Activated naive CD8-positive, alpha-beta T cell treated with anti-CD3 and anti-CD28 coated beads, Interleukin-2, amount 10 ng/mL, durations not matched to agents 7 days and 5 days (primary cell): ENCODE measurements at places on chromosomes 6 and 20. TPM values are rescaled to one million over a fixed set of nuclear protein-coding genes. Genes with fewer than 3 reads are reported as not detected.

- peaks cover 2% of the 10 kb centered on the region for H3K36me3 ChIP-seq
- H3K27ac ChIP-seq, result no peak overlapping the region
- H3K4me1 ChIP-seq, result peaks cover 12% of the 10 kb centered on the region
These were observed 48.4 kb upstream of the PHACTR2 start for GRCh38 chr6:143629104-143630080.

- H3K36me3 ChIP-seq, result peaks cover 8% of the 10 kb centered on the region
- H3K27ac ChIP-seq, result peak overlapping the region; percentile 81
- no peak for DNase-seq
- H3K27me3 ChIP-seq, result no peaks in the 10 kb centered on the region
- H3K4me1 ChIP-seq, result peaks cover 10% of the 10 kb centered on the region
These were observed 87.6 kb downstream of the ASXL1 start for GRCh38 chr20:32445539-32446273.

DNA sequence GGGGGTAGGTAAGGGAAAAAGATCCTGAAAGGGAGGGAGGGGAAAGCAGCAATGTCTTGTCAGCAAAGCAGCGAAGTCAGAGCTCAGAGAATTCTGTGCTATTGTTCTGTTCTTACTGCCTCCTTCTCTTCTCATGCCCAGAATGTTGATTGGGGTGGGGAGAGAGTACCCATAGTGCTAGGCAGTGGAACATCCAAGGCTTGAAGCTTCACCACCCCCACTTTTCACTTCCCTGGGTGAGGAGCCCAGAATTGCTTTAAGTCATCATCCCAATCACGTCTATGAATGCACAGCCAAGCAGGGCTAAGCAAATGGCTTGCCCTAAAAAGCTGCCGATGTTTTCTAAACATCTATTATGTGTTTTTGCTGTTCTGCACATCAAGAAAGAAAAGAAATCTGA is 16.5 kb downstream of the REPS1 start:
- H3K4me1 ChIP-seq, result peaks cover 24% of the 10 kb centered on the region
- H3K4me3 ChIP-seq, result no peak overlapping the region
- H3K27ac ChIP-seq, result no peak overlapping the region
- no peaks in the 10 kb centered on the region for H3K27me3 ChIP-seq

GRCh38 chr20:42441196-42441863 is 748.4 kb downstream of the PTPRT start:
- no peak for DNase-seq
- no peaks in the 10 kb centered on the region for H3K36me3 ChIP-seq
- H3K4me1 ChIP-seq, result no peaks in the 10 kb centered on the region
- no peak overlapping the region for H3K4me3 ChIP-seq
- H3K27ac ChIP-seq, result no peak overlapping the region

- DNase-seq, result no peak
- peaks cover 3% of the 10 kb centered on the region for H3K4me1 ChIP-seq
- H3K4me3 ChIP-seq, result no peak overlapping the region
- peaks cover 4% of the 10 kb centered on the region for H3K27me3 ChIP-seq
- no peak overlapping the region for H3K27ac ChIP-seq
- H3K36me3 ChIP-seq, result no peaks in the 10 kb centered on the region
These were observed 134.9 kb downstream of the KLHL32 start for GRCh38 chr6:97059473-97059872.

DNA sequence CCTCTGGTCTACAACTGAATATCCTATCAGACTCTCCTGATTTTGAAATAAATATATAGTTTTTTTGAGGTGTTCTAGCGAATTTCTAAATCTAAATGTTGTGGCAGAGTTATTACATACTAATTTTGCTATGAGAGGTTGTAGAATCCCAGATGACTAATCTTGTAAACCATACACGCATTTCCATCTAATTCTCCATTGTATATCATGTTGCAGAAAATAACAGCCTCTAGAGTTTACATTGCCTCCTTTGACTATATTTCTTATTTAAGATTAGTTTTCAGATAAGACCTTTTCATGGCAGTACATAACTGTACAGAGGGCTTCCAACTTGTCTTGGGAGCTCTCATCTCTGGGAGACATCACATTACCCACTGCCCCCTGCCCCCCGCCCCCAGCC is 22.9 kb downstream of the PTPN1 start:
- H3K4me3 ChIP-seq, result no peak overlapping the region
- no peak for DNase-seq
- peaks cover 13% of the 10 kb centered on the region for H3K36me3 ChIP-seq
- no peak overlapping the region for H3K27ac ChIP-seq
- H3K27me3 ChIP-seq, result no peaks in the 10 kb centered on the region

DNA sequence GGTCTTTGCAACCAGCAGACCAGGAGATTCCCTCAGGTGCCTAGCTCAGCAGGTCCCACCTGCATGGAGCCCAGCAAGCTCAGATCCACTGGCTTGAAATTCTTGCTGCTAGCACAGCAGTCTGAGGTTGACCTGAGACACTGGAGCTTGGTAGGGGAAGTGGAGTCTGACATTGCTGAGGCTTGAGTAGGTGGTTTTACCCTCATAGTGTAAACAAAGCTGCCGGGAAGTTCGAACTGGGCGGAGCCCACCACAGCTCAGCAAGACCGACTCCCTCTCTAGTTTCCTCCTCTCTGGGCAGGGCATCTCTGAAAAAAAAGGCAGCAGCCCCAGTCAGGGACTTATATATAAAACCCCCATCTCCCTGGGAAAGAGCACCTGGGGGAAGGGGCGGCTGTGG is 34.3 kb downstream of the PRSS35 start:
- no peaks in the 10 kb centered on the region for H3K27me3 ChIP-seq
- H3K36me3 ChIP-seq, result no peaks in the 10 kb centered on the region
- peaks cover 1% of the 10 kb centered on the region for H3K4me1 ChIP-seq
- no peak for DNase-seq
- H3K27ac ChIP-seq, result no peak overlapping the region
- no peak overlapping the region for H3K4me3 ChIP-seq

Gene PDE10A
- total RNA-seq, result not detected

Gene SLC17A3
- 0.23 TPM for total RNA-seq

Gene CDKN1A
- 25.9 TPM for total RNA-seq

Gene ABHD12
- total RNA-seq, result 27.3 TPM
